ENCODE measurements at places on chromosomes 1 and 21. TPM values are rescaled to one million over a fixed set of nuclear protein-coding genes. Genes with fewer than 3 reads are reported as not detected.

RNF2 gene
- polyA plus RNA-seq = 18.5 TPM

CYP2J2 gene
- 3.6 TPM for polyA plus RNA-seq

CRP gene
- polyA plus RNA-seq = not detected

OTUD7B gene
- 1.2 TPM for polyA plus RNA-seq

UTS2 gene
- 2.2 TPM for polyA plus RNA-seq
